ENCODE measurements at places on chromosomes 5 and 9. TPM values are rescaled to one million over a fixed set of nuclear protein-coding genes. Genes with fewer than 3 reads are reported as not detected.
A peak's percentile ranks its signal among the peaks of the same experiment; 100 is the strongest.

Gene TRAF1
- total RNA-seq, result 2.6 TPM

Gene ADCY2
- 0.30 TPM for total RNA-seq

Gene PSMB7
- total RNA-seq, result 159 TPM

Gene FUT7
- not detected for total RNA-seq

Gene PRLR
- 0.66 TPM for total RNA-seq

Gene IL4
- not detected for total RNA-seq

DNA sequence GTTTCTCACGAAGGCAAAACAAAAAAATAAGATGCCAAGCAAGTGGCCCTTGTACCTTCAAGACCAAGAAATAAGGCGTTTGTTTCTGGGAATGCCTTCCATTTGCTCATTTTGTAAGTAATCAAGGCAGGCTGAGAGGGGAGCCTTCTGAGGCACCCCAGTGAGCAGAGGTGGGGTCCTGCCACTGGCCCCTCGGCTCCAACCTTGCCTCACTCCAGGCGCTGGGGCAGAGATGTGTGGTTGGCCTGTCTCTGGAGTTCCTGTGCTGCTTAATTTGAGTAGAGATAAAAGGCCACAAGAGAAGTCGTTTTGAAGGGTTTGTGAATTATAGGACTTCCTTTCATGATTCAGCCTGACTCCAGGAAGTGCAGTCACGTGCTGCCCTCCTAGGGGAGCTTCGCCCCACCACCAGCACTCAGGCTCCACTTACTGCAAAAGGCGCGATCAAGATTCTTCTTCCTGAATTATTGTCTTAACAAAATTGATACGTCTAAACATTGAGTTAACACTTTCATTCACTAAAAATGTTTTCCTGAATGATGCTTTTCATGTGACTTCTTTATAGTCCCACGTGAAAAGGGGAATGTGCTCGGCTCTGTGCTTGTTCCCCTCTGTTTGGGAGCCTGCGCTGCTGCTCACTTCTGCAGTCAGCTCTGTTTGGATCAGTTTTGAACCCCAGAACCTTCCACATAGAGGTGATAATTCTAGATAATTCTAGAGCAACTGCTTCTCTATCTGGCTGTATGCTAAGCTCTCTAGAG lies 13.7 kb downstream of the SYK start:
- no peaks in the 10 kb centered on the region for H3K36me3 ChIP-seq
- no peaks in the 10 kb centered on the region for H3K4me1 ChIP-seq
- DNase-seq, result no peak
- H3K27me3 ChIP-seq, result peaks cover 15% of the 10 kb centered on the region
- H3K27ac ChIP-seq, result no peak overlapping the region

GRCh38 chr9:21919377-21920362 lies 74.5 kb downstream of the CDKN2A start:
- DNase-seq, result no peak
- no peaks in the 10 kb centered on the region for H3K36me3 ChIP-seq
- H3K4me3 ChIP-seq, result no peak overlapping the region
- H3K4me1 ChIP-seq, result no peaks in the 10 kb centered on the region

DNA sequence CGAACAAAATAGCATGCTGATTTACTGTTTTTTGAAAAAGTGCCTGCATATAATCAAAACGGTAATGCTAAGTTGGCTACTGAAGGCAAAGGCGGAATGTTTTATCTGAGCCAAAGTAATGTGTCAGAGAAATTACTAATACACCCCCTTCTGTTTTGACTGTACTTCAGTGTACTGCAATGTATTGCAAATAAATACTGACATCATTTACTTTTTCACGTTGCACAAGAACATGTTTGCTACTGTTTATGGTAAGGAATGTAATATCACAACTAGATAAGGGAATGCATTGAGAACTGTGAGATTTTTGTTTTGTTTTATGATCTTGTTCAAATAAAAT lies 813 bp upstream of the AGTPBP1 start:
- H3K27ac ChIP-seq, result peak overlapping the region; percentile 87
- peak overlapping the region; percentile 89 for H3K4me3 ChIP-seq
- no peak for DNase-seq
- peaks cover 47% of the 10 kb centered on the region for H3K4me1 ChIP-seq
- no peaks in the 10 kb centered on the region for H3K27me3 ChIP-seq

GRCh38 chr5:157596487-157596886 lies 20.9 kb upstream of the ADAM19 start:
- H3K27me3 ChIP-seq, result no peaks in the 10 kb centered on the region
- peaks cover 23% of the 10 kb centered on the region for H3K4me1 ChIP-seq
- H3K36me3 ChIP-seq, result no peaks in the 10 kb centered on the region
- DNase-seq, result no peak

DNA sequence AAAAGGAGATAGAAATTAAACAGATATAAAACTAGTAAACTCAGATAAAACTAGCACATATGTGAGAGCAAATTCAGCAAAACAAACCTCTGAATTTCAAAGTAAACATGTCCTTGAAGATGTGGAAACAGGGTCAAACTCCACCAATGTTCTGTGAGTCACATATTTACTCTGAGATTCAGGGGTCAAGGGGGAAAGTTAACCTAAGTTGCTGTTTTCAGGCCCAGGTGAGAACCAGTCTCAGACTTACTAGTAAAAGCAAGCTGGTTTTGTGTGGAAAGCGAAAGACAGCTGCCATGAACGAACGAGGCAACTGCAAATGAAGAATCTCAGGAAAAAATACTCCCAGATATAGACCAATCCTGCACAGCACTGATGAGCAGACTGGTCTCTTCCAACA lies 29.0 kb downstream of the PSMB7 start:
- H3K4me1 ChIP-seq, result peaks cover 63% of the 10 kb centered on the region
- no peak overlapping the region for H3K4me3 ChIP-seq
- no peak for DNase-seq
- no peak overlapping the region for H3K27ac ChIP-seq
- peaks cover 8% of the 10 kb centered on the region for H3K36me3 ChIP-seq
- H3K27me3 ChIP-seq, result no peaks in the 10 kb centered on the region

- DNase-seq, result peak; percentile 62
- H3K4me1 ChIP-seq, result peaks cover 32% of the 10 kb centered on the region
- H3K4me3 ChIP-seq, result no peak overlapping the region
- no peaks in the 10 kb centered on the region for H3K36me3 ChIP-seq
- peaks cover 77% of the 10 kb centered on the region for H3K27me3 ChIP-seq
These were observed 1.9 kb upstream of the FIBCD1 start for GRCh38 chr9:130940693-130941576.

DNA sequence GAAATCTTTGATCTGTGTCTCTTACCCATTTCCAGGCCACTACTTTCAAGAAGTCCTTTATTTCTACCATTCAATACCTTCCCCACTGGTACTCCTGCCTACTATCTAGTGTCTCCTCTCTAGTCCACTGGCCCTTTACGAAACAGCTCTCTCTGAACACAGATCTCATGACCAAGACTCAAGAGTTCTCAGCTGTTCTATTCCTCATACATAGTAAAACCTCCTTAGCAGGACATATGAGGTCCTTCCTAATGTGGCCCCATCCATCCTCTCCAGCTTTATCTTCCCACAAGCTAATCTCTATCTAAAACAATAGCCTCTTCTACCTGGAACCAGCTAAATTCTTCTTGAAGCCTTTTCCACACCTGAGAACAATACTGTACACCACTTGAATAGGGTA lies 2.6 kb downstream of the TEX10 start:
- H3K27me3 ChIP-seq, result no peaks in the 10 kb centered on the region
- DNase-seq, result no peak
- no peak overlapping the region for H3K4me3 ChIP-seq
- no peak overlapping the region for H3K27ac ChIP-seq
- H3K36me3 ChIP-seq, result peaks cover 14% of the 10 kb centered on the region
- H3K4me1 ChIP-seq, result peaks cover 39% of the 10 kb centered on the region
